ENCODE measurements at places on chromosomes 6 and 20. TPM values are rescaled to one million over a fixed set of nuclear protein-coding genes. Genes with fewer than 3 reads are reported as not detected.

CCM2L gene
- not detected for total RNA-seq

MMUT gene
- 3.7 TPM for total RNA-seq

NFATC2 gene
- 12.4 TPM for total RNA-seq

SYNDIG1 gene
- not detected for total RNA-seq

SCGN gene
- not detected for total RNA-seq

DNA sequence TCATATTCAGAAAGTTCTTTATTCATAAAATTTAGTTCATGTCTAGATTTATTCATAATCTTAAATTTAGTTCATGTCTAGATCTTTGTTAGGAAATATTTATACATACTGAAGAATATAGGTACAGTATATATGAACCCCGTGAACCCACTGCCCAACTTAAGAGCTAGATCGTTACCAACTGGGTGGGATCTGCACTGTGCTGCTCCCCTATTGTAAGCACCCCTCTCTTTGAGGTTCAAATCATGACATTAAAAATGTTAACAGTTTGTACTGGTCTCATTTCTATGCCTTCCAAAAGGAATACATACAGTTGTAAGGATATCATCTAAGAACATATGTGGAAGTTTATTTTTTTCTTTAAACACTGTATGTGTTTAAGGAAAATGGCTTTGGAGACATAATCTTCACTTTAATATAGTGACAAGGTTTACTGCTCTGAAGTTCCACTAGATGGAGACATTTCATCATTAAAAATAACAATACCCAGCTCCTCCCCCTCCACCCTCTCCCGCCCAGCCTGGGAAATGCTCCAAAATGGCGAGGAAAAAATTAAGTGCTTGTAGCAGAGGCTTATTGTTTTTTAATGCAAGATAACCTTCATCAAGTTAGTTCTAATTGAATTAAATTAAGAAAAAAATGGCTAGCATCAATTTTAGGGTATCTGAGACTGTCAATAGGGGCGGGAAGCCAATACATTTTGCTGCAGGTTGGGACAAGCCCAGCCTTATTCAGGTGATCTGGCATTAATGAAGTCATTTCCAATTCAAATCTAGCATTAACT, 104.1 kb upstream of the TRAF3IP2 start:
- DNase-seq = peak; percentile 71
- peak overlapping the region; percentile 30 for H3K4me3 ChIP-seq
- no peaks in the 10 kb centered on the region for H3K27me3 ChIP-seq
- no peaks in the 10 kb centered on the region for H3K36me3 ChIP-seq
- no peak overlapping the region for H3K27ac ChIP-seq

GRCh38 chr6:40517654-40518053, 69.5 kb downstream of the LRFN2 start:
- H3K4me3 ChIP-seq = no peak overlapping the region
- H3K36me3 ChIP-seq = no peaks in the 10 kb centered on the region
- no peak overlapping the region for H3K27ac ChIP-seq
- no peaks in the 10 kb centered on the region for H3K4me1 ChIP-seq
- no peaks in the 10 kb centered on the region for H3K27me3 ChIP-seq

All from PC-3 (cell line).